ENCODE measurements at places on chromosomes 6 and 20.
A peak's percentile ranks its signal among the peaks of the same experiment; 100 is the strongest.

GRCh38 chr6:37988127-37988526, 168.6 kb downstream of the ZFAND3 start:
- DNase-seq, result peak; percentile 19

DNA sequence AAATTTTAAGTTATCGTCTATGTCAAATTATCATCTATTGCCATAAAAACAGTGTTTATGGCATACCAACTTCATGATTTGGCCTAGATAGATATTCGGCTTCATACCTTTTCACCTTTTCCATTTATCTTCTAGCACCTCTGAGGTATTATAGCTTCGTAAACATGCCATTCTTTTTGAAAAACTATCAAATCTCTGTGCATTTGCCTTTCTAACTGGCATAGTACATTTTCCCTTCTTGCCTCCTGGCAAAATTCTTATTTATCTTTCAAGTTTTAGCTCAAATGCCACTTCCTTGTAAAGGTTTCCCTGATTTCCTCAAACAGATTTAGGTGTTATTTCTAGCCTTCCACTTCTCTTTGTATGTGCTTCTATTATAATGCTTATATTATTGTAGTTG, 7.0 kb upstream of the REV3L start:
- no peak for DNase-seq

DNA sequence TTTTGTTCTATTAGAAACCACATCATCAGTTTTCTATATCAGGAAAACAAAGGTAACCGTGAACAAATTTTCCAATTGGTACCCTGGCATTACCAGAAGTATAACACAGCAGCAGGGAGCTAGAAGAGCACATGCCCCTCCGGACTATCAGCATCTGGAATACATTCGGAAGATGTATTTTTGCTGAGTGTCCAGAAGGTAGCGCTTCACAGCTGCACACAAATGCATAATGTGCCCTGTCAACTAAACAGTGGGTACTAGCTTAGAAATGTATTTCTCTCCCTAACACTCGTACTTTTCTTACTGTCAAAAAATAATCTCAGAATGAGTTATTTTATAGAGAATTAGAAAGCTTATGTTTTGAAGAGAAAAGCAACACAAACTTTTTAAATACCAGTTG, 77.6 kb downstream of the HUS1B start:
- peak; percentile 7 for DNase-seq

GRCh38 chr6:167506443-167507301, 181.8 kb downstream of the TTLL2 start:
- no peak for DNase-seq
